ENCODE measurements at places on chromosomes 13 and 19.

DNA sequence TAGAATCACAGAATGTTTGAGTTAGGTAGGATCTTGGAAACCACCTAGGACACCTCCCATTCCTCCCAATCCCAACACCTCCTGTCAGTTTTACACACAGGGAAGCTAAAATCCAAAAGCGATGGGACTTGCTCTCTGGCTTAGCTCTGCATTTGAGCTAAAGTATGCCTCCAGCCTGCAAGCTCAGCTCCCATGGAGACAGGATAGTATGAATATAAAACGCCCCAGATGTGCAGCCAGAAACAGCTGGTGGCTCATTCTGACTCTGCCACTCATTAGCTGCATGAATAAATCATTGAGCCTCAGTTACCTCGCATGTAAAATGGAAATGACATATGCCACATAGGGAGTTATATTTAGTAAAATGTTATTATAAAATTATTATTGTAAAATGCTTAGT is 336.0 kb downstream of the SUCLA2 start:
- no peak for DNase-seq

- peak; percentile 57 for DNase-seq
Measured at GRCh38 chr19:49808711-49809159, 4.4 kb downstream of the FUZ start.

DNA sequence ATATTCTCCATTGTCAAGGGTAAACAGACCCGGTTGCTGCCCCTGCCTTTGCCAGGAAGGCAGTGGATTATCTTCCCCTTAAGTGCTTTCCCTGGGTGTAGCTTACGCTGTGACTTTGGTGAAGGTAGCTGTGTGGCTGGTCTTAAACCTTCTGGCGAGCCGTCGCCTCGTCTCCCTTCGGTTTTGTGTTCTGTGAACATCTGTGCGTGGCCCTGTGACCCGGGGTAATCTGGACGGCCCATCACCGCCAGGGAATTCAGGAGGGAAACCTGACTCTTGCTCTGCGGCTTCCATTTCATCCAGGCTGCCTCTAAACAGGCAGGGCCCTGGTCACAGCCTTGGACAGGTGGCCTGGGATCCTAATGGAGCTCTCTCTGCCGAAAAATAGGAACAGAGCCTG is 78.7 kb downstream of the SHISA2 start:
- no peak for DNase-seq

DNA sequence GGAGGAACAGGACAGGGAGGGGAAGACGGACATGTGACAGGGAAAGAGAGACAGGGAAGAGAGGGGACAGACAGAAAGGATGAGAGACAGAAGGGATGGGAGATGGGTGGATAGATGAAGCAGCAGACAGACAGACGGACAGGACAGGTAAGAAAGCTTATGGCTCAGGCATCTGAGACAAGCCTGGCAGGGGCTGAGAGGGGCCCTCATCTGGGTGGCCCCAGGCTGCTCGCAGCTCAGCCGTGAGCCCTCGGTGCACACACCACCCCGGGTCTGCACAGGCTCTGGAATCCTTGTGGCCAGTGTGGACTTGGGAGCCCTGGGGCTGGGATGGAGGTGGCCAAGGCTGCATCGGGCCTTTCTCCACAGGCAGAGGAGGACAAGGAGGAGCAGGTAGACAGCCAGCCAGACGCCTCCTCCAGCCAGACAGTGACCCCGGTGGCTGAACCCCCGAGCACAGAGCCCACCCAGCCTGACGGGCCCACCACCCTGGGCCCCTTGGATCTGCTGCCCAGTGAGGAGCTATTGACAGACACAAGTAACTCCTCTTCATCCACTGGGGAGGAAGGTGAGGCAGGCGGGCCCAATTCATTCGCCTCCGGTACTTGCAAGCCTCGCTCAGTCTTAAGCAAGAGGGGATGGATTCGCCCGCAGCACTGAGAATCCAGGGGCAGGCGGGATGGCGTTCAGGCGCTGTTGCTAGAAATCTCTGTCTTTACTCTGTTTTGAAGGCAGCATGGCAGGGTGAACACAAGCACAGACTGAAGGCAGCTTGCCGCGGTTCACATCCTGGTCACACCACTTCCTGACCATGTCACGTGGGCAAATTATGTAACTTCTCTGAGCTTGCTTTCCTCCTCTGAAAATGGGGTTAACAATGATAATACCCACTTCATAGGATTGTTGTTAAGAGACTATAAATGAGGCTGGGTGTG is 14.0 kb downstream of the GRAMD1A start:
- no peak for DNase-seq
